Kasumi-1 (cell line): ENCODE measurements at places on chromosomes 4 and X.

DNA sequence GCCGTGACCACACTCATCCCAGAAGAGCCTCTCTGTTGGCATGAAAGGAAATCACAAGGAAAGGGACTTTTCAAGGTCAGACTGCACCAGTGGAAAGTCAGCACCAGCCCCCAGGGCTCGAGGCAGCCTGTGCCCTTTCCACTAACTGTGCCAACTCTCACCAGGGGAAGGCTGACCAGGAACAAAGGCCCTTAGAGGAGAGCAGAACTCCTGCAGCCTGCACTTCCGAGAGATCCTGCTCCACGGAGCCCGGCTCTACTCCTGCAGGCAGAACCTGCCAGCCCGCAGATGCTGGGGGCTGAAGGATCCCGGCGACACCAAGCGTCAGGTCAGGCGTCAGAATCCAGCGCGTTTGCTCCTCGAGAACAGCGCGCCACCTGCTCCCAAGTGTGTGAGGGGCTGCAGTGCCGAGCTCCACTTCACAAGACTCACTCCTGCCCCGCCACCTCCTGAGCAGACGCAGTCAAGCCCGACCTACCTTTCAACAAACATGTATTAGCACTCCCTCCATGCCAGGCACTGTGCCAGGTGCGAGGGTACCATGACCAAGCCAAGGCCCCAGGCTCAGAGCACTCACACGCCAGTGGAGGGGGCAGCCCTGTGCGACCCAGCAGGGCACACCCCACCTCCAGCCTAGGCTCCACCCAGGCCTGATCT lies 13.6 kb upstream of the HELT start:
- no peak for DNase-seq

GRCh38 chr4:56857601-56858309 lies 36.3 kb upstream of the SPINK2 start:
- no peak for DNase-seq

DNA sequence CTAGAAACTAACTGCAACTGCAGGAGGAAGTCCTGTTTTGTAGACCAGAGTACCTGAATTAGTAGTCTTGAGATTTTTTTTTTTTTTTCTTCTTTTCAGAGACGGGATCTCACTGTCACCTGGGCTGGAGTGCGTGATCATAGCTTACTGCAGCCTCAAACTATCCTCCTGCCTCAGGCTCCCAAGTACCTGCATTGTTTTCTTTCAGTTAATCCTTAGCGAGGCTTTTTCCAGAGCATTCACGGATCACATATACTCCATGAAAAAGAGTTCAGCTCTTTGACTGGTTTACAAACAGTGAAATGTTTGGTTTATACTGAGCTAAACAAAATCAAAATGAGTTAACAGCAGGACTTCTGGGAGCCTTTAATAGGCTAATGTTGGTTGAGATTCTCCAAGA lies 45.8 kb downstream of the KLHL15 start:
- no peak for DNase-seq

DNA sequence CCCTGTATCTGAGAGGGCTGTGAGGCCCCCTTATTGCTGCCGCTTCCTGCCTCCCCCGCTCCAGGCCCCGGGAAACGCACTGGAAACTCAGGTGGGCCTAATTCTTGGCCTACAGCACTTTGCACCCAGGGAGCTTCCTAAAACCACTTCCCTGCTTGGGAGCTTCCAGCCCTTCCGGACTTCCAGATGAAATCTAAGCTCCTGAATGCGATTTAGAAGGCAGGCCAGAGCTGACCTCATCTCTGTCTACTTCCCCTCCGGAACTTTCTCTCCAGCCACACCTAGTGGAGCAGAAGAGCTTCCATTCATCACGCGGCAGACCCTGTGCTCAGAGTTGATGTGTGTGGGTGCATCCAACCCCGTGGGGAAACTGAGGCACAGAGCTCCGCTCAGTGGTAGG lies 84.2 kb downstream of the SORCS2 start:
- DNase-seq: no peak

GRCh38 chr4:79207281-79207680 lies 118.6 kb downstream of the NAA11 start:
- DNase-seq: peak; percentile 36
